Activated T-cell treated with anti-CD3 and anti-CD28 coated beads for 48 hours (primary cell): ENCODE measurements at places on chromosomes 6 and 20.

DNA sequence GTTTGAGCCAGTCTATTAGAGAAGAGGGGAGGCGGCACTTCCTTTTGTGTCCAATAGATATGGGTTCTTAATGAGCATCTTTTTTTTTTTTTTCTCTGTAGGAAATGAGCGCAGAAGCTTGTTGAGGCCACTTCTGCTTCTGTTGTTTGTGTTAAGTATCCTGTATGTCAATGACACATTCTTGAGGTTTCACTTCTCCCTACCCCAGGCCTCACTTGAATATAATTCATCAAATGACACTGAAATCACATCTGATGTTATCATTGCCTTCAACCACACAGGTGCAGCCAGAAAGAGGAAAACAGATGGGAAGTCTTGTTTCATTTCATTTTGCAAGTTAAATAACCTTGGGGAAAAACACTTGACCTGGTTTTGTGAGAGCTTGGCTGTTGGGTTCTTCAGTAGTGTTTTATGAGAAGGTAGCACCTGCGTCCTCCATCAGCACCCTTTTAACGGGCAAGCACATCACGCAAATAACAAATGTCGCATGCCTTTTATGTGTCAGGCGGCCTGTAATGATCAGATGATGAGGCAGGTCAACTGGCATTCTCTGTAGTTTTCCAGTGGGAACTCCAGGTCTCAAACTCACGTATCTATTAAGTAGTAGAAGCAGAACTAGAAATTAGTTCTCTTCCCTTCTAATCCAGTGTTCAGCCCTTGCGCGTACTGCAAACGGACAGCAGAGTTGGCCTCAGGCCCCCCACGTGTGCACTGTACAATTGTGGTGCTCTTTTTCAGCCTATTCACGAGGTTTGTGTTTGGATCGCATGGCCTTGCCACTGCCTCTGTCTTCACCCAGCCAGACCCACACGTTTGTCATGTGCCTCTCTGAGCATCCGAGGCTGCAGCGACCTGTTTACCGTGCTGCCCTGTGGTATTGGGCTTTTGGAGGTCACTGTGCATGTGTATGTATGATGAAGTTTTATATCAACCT, 23.5 kb downstream of the PLEKHG1 start:
- no peak for DNase-seq

DNA sequence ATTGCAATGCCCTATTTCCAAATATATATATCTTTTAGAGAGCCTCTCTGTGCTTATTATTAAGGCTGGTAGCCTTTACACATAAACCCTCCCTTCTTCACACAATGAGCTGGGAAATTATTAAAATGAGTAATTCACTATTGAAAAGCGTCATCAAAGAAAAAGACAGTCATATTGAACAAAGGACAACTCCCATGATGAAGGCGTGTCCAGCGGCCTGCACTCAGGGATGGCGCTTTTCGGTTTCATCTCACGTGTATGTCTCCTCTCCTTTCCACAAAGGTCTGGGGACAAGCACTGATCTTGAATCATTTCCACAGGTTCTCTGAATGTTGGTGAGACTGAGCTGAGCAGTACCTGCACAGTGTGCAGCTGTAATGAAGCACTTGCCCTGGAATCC, 3.5 kb downstream of the SERPINB9 start:
- DNase-seq, result no peak

GRCh38 chr6:137731960-137732616, 135.0 kb upstream of the TNFAIP3 start:
- DNase-seq, result no peak

DNA sequence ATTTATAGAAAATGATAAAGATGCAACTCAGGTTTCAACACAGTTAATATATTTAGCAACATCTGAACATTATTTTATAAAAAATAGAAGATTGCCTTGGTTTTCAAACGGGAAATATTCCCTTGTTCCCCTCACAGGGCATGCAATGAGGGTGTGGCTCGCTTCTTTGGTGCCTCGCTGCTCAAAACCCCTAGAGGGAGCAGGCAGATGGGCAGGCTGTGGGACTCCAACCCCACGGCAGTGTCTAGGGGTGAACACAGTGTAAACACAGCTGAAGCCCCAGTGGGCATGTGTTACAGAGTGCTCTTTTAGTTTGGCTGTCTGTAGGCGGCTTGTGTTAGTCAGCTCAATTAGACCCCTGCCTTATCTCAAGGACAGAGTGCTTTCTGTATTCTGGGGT, 560.8 kb upstream of the IMPG1 start:
- DNase-seq, result no peak

GRCh38 chr6:83381949-83382348, 48.9 kb downstream of the ME1 start:
- no peak for DNase-seq

- DNase-seq, result no peak
Measured at GRCh38 chr20:6502999-6503398, 264.5 kb upstream of the BMP2 start.

DNA sequence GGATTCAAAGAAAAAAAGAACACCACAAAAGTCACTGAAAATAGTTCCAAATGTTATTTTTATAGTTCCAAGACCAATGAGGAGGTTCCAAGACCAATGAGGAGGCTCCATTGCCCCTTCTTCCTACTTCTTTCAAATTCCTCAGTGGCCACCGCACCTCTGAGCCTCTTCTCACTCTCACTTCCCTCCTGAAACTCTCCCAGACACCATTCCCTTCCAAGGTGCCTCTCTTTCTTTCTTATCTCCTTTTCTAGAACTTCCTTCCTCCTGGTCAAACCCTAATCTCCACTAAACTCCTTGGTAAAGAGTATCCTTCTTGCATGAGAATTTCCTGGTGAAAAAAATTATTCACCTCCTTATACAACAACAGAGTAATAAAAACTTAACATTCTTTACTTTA, 20.4 kb upstream of the MCUR1 start:
- DNase-seq, result no peak

GRCh38 chr20:40600441-40601219, 88.4 kb downstream of the MAFB start:
- no peak for DNase-seq

GRCh38 chr6:87645080-87645479, 55.1 kb downstream of the ORC3 start:
- no peak for DNase-seq

GRCh38 chr6:108937170-108937569, 88.9 kb downstream of the ARMC2 start:
- DNase-seq, result no peak

DNA sequence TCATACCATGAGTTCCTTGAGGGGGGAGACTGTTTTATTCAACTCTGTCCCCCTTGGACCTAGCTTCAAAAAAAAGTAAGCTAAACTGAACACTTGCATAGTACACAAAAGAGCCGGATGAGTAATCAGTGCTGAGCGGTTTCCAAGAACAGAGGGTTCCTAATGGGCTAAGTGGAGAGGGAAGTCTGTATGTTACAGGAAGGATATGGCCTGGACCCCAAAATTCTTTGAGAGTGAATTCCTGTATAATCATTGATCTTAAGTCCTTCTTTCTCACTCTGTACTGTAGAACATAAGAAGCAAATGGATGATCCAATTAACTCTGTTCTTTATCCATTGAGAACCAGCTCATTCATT, 324.7 kb upstream of the CNR1 start:
- DNase-seq, result no peak

GRCh38 chr6:139017227-139017626, 11.3 kb upstream of the ABRACL start:
- DNase-seq, result no peak

GRCh38 chr6:53627391-53628218, 38.0 kb downstream of the KLHL31 start:
- no peak for DNase-seq

DNA sequence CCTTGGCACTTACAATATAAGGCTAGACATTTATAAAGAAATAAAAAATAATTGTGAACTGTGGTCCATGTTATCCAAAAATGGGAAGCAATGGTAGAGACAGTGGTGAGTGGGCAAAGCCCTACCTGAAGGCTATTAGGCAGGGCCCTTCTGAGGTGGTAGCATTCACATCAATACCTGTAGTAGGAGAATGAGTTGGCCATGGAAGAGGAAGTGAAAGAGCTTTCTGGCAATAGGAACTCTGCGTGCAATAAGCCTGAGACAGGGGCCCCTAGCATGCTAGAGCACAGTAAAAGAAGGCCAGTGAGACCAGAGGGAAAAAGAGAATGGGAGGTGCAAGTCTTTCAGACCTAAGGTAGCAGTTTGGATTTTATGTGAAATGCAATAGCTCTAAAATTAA, 754.5 kb downstream of the PTPRT start:
- DNase-seq, result no peak

DNA sequence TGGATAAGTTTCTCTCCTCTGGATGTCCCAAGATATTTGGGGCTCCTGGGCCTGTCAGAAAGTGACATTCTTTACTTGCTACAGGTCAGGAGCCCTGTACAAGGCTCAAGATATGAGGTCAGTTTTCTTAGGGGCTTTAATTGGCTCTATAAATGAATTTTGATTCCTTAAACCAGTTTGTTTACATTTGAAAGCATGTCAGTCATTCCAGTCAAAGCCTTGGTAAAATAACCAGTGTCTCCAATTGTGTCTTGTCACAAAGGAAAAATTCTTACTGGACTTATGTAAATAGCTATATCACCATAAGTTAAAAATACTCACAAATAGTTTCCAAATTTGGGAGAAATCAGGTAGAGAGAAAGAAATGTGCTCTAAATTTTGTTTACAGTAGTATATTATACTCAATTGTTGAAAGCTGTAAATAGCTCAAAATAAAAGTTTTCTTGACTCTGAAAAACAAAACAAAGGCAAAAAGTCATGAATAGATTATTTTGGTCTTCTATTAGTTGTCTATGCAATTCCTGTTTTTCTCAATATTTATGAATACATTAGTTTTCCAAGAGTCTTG, 22.9 kb downstream of the RNF182 start:
- no peak for DNase-seq

DNA sequence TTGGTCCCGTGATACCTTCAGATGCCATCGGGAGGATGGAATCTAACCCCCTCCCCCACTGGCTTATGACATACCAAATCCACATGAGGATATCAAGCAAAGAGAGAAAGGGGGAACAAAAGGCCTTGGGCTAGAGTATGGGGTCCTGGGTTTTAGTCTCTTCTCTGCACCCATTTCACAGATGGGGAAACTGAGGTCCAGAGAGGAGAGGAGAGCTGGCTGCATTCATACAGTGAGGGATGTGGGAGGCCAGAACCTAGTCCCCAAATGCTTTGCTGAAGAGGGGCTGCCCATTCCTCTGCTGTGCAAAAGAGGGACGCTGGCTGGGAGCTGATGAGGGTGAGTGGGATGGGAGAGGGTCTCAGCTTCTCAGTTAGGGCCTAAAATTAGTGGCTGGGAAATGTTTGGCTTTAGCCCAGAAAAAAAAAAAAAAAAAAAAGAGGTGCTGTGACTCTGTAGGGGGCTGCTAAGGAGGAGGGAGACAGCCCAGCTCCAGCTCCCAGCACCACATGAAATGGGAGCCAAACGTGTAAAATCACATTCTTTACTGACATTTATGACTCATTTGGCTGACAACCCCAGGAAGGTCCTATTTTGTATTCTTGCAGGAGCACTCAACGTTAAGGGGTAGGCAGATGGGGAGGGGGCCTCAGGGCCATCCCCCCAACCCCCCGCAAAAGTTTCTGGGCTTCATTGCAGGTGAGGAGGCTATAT, 11.9 kb downstream of the XKR7 start:
- no peak for DNase-seq

- no peak for DNase-seq
Measured at GRCh38 chr20:25418776-25419175, 11.3 kb downstream of the GINS1 start.

DNA sequence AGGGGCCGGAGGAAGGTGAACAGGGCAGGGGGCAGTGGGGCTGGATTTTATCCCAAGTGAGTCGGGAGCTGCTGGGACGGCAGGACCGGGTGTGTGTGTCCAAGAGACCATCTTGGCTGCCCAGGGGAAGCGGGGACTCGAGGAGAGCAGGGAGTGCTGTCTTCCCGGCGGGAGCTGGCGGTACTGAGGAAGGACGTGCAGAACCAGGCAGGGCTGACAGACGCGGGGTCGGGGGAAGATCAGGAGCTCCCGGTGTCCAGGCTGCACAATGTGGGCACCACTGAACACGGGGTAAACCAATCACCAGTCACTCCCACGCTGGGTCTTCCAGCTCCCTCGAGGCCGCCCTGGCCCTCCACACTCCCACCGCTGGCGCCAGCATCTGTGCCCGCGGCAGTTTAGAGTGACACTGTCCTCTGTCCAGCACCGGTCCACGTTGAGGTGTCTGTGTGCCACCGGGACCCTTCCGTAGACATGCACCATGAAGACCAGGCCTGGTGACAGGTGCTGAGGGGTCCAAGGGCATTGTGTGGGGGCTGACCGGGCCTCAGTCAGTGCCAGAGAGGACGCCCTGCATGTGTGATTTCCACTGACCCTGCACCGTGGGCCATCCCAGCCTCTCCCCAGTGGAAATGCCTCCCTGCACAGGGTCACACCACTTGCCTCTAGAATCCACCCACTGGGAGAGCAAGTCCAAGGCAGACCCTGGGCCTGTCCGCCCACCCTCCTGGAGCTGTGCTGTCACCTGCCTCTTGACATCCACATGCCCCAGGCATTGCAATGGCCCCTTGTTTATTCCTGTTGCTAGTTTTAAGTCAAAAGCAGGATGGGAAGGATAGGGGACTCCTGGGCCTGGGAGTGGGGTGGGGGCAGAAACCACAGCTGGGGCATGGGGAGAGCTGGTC, 401.9 kb downstream of the TAF4 start:
- DNase-seq, result no peak

DNA sequence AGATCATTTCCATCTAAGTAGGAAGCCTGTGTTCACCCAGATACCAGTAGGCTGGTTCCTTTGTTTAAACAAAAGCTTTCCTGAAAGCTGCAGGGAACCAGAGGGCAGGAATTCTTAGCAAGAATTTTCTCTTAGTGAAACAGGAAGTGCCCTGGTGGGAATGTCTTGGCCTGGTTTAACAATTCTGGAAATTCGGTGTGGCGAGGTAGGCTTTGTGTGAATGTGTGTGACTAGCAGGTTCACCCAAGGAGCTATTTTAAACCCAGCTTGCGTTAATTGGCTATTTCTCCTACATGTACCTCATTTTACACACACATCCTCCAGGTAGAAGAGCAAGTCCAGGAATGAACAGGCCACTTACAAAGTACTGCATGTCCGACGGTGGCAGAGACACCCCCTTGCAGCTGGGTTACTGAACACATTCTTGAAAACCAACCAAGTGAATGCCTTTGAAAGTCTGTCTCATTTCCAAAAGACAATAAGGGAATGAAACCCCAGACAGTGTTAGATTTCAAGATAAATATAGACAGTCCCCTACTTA, 64.6 kb downstream of the GFOD1 start:
- DNase-seq, result no peak

GRCh38 chr6:101961357-101961756, 567.8 kb downstream of the GRIK2 start:
- DNase-seq, result no peak

- no peak for DNase-seq
Measured at GRCh38 chr6:44556046-44556445, 168.5 kb downstream of the CDC5L start.
